ENCODE measurements at places on chromosomes 4 and X. TPM values are rescaled to one million over a fixed set of nuclear protein-coding genes. Genes with fewer than 3 reads are reported as not detected.

GRCh38 chr4:182807346-182807745, 109.8 kb downstream of the DCTD start:
- no peak for DNase-seq

DNA sequence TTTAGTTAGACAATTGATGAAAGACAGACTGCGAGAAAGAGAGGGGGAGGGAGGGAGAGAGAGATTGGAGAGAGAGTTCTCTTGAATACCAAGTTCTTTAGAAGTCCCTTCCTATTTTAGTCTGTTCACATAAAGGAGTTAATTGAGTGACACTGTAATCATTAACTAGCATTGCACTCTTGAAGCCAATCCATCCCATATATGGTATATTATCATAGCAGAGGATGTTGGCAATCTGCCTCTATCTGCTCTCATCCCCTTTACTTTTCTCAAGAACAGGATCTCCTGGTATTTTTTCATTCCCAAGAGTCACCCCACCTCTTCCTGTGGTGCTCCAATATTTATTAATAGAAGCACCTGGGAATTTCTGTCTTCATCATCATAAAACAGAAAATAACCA, 959.6 kb upstream of the NDST4 start:
- DNase-seq, result no peak

DNA sequence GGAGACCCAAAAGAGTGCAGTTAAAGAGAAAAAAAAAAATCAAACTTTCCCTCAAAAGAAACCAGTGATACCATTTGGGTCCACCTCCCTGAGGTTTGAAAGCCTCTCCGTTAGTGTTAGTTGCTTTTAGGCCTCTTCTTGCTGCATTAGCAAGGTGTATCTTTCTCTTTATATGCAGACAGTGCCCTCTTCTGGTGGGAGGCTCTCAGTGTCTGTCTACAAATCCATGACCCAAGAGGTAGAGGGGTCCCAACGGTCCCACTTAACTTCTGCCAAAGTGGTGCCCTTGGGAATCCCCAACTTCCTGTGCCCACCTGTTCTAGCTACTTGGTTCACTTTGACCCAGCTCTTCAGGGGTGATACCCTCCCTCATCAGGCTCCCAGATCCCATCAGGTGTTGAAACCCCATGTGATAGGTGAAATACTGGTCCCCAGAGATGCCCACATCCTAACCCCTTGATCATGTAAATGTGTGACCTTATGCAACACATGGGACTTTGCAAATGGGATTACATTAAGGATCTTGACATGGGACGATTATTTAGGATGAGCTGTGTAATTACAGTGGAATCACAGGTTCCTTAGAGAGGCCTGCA, 63.7 kb upstream of the CD99 start:
- DNase-seq, result peak; percentile 41

GRCh38 chr4:110442309-110442708, 33.6 kb upstream of the ENPEP start:
- peak; percentile 1 for DNase-seq

MND1 gene
- total RNA-seq, result 36.0 TPM

DNA sequence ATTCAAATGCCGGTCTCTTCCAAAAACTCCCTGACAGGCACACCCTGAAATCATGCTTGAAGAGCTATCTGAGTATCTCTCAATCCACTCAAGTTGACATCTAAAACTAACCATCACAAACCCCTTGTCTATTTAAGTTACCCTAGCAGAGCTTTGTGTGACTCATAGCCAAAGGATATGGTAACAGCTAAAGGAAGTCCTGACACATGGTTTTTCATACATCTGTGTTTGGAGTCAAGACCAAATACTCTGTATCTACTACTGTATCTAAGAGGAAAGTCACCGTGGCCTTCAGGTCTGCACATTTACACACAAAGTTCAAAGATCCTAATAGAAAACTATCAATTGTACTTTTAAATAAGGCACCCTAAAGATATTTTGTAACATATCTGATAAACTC, 239.6 kb upstream of the VCX start:
- DNase-seq, result no peak

DNA sequence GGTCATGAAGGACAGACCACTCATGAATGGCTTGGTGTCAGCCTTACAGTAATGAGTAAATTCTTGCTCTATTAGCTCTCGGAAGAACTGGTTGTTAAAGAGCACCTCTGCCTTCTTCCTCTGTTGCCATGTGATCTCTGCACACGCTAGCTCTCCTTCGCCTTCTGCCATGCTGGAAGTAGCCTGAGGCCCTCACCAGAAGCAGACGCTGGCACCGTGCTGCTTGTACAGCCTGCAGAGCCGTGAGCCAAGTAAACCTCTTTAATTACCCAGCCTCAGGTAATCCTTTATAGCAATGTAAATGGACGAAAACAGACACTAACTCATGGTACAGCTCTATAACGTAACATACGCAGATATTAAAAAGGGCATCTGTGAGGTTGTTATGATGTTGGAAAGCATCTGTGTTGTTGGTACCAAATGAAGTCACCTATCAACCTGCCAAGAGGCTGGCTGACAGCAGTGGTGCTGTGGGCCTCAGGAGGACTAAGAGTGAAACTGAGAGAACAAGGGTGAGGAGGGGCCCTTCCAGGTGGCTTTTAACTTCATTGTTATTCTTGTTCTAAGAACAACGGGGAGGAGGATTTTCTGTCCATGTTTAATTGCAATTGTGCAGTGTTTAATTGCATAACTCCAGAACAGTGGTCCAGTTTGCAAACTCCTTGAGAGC, 69.2 kb downstream of the CRMP1 start:
- no peak for DNase-seq

- no peak for DNase-seq
Measured at GRCh38 chrX:37759878-37760418, 19.9 kb upstream of the CYBB start.

PSMD10 gene
- total RNA-seq, result 119 TPM

DOK7 gene
- total RNA-seq, result not detected

DNA sequence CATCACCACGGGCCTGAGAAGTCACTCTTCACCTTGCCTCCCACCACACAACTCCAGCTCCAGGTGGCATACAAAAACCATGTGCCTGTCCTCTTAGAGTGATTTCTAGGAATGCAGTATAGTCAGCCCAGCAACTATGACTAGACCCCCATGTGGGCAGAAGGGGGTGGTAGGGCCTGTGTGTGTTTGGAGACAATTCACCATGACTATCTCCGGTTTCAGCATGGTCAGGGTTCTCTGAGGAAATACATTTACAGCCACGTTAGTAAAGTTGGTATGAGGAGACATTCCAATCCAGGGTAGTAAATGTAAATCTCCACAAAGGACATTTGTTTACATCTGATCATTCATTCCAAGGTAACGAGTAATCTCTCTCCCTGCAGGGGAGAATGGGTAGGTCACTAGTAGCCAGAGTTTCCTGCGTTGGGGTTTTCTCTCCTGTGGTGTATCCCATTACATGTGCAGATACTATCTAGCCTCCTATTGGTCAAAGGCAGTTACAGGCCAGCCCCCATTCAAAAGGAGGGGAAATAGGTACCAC, 4.2 kb upstream of the MTMR1 start:
- peak; percentile 88 for DNase-seq

- peak; percentile 3 for DNase-seq
Measured at GRCh38 chr4:123127218-123127617, 204.8 kb upstream of the NUDT6 start.

PNMA3 gene
- not detected for total RNA-seq

DNA sequence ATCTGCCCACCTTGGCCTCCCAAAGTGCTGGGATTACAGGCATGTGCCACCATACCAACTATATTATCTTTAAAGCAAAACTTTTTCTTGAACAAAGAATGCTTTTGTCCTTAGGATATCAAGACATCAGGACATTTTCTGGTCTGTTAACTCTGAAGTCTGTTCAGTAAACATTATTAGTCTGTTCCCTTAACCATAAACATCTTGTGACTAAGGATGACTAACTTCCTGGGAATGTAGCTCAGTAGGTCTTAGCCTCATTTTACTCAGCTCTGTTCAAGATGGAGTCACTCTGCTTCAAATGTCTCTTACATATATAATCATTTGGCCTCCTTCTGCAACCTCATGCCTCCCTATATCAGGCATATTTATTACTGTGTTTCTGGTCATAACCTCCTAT, 122.9 kb downstream of the UBE2NL start:
- peak; percentile 74 for DNase-seq

DNA sequence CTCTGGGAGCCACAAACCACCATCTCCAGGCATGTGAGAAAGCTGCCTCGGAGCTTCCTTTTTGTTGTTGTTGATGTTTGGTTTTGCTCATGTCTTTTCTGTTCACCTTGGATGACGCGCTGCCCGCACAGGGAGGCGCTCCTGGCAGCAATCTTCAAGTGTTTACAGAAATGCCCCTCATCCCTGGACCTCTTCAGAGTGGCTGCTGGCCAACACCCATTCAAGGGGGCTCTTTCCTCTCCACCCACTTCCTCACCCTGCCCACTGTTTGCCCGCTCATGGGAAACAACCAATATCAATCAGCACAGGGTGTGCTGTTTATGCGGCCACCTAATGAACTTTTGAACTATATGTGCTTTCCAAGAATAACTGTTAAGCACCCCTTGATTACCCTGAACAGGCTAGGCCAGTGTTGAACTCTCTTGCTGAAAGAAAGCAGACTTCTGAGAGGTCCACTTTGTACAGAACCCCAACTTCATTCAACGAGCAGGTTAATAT, 355.1 kb upstream of the CLNK start:
- DNase-seq, result no peak

DNA sequence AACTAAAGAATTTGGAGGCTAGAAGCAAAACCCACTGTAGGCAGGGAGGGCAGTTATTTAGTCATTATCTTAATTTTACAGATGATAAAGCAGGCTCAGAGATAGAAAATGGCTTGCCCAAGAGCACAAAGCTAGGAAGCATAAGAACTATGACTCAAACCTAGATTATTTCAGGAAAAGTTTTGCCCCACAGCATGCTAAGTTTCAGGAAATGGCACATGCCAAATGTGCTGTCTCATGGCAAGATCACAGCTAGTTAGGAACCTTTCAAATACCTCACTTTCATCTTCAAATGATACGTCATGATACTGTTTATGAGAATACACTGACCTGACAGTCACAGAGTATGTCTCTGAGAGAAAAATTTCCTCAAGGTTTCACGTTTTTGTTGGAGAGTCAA, 78.5 kb upstream of the SPANXC start:
- peak; percentile 1 for DNase-seq

CMC4 gene
- 23.6 TPM for total RNA-seq

GPC4 gene
- not detected for total RNA-seq

- peak; percentile 64 for DNase-seq
Measured at GRCh38 chr4:5812506-5813229, 80.2 kb downstream of the CRMP1 start.
